ENCODE measurements at places on chromosomes 3 and 15.

GRCh38 chr3:144097163-144097562 lies 125.5 kb downstream of the DIPK2A start:
- no peak for DNase-seq

DNA sequence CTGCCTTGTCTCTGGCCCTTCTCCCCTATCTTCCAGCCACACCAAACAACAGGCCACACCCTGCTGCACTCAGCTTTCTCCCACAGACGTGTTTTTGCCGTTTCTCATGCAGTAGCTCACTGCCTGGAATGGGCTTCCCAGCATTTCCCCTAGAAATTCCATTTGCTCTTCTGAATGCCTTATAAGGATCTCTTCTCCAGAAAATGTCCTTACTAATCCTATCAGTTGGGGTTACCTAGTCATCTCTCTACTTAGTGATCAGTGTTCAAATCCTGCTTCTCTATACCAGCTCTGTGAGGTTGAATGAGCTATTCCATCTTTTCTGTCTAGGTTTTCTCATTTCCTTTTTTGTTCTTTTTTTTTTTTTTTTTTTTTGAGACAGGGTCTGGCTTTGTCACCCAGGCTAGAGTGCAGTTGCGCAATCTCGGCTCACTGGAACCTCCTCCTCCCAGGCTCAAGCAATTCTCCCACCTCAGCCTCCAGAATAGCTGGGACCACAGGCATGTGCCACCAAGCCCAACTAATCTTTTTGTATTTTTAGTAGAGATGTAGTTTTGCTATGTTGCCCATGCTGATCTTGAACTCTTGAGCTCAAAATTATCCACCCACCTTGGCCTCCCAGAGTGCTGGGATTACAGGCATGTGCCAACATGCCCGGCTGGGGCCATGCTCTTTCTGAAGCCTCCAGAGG lies 98.2 kb upstream of the CHD2 start:
- DNase-seq: no peak

DNA sequence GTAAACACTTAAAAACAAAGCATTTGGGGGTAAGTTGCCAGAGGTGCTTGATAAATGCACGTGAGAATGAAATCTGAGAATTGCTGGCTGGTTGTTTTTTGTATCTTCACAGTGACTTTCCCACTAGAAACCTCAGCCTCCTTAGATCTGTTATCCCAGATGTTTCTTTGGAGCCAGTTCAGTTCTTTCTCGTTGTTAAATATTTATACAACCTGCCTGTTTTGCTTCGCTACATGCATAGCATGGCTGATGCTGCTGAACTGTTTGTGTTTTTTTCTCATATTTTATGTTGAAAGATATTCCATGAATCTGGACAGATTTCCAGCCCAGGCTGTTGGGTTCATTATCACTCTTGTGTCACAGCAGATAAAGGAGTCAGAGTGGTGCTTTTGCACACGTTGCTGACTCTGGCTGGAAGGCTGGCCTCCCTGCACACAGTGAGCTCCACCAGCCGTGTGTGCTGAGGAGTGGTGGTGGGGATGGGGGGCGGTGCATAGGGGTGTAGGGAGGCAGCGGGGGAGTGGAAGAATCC lies 80.2 kb downstream of the ARNT2 start:
- DNase-seq: peak; percentile 11

GRCh38 chr3:195540511-195540910 lies 2.6 kb downstream of the PPP1R2 start:
- DNase-seq: no peak

- DNase-seq: no peak
Measured at GRCh38 chr3:41244620-41245336, 45.5 kb downstream of the CTNNB1 start.

GRCh38 chr3:160130950-160131349 lies 94.3 kb upstream of the C3orf80 start:
- DNase-seq: no peak

DNA sequence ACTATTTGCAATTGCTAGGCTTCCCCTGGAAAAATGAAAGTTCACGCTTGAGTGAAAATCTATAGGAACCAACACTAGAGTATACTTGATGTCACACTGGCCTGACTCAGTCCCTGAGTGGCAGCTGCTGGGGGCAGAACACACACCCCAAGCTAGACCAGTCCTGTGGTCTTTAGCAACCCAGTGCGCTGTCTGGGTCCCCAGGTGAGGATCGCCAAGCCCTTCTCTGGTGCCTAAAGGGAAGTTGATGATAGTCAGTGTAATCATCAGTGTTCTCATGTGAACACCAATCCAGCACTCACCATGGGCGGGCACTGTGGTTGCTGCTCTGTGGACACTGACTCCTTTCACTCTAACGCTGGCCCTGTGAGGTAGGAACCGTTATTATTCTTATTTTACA lies 11.2 kb downstream of the ALDH1A3 start:
- no peak for DNase-seq

DNA sequence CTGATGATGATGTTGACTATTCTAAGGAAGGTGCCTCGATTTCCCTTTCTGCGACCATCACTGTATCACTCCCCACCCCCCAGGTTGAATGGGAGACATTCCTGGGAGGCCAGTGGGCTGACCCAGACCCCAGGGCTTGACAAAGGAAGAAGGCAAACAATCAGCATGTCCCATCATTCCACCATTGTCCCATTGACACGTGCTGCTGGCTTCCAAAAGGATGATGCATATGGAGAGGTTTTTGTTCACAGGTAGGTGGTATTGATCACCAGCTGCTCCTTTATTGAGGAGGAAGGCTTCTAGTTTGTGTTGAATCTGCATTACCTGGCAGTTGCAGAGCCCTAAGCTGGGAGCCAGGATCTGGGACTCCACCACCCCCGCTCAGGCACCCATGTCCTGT lies 30.4 kb downstream of the RASGRF1 start:
- DNase-seq: no peak

DNA sequence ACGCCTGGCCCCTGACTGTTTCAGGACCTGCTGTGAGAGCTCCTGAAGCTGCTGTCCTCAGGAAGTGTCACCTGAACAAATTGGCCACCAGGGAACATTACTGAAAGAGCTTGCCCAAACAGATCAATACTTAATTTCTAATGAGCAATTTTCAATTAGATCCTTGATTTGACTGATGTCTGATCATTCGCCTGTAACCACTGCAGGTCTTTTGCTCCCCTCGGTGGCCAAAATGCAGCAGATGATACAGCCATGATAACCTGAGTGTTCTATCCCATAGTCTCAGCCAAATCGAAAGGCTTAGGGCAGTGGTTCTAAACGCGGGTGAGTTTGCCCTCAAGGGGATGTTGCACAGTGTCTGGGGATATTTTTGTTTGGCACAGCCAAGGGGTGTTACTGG lies 57.6 kb upstream of the MEX3B start:
- no peak for DNase-seq

- DNase-seq: no peak
Measured at GRCh38 chr3:29488922-29489321, 208.1 kb downstream of the RBMS3 start.

DNA sequence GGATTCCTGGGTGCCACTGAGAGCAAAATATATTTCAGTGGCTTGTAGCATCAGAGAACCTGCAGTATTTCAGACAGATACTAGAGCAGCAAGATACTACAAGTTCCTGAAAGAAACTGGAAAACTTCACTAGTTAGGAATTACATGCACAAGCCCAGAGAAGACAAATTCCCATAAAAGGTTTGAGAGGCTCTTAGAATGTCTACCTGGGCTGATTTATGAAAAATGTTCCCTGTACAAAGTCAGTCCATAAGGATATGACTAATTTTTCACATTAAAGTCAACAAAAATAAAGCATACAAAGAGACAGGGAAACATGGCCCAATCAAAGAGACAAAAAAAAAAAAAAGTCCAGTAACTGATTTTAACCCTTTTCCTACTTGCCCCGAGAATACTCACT lies 302.6 kb downstream of the POLQ start:
- no peak for DNase-seq

GRCh38 chr15:80694611-80695098 lies 455 bp upstream of the ABHD17C start:
- no peak for DNase-seq

DNA sequence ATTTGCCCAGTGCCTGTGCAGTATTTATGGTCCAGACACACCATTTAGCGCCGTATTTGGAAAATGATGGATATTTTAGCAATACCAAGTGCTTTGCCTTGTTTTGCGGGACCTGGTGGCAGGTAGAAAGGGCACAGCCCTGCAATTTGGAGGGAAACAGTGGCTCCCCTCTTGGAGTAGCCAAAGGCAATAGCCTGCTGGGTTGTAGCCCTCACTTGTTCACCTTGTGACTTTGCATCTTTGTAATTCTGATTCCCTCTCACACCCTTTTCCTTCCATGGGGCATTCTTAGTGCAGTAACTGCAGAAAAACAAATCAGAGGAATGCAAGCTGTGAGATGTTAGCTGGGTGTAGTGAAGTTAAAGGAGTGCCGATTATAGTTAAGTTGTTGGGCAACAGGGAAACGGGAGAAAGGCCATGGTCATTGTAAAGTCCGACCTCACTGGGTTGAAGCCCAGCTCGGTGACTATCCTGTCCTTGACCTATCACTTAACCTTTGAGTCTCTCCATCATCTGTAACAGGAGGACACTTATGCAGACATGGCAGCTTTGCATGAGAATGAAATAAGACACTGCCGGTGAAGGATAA lies 131.0 kb upstream of the KLHL25 start:
- no peak for DNase-seq

DNA sequence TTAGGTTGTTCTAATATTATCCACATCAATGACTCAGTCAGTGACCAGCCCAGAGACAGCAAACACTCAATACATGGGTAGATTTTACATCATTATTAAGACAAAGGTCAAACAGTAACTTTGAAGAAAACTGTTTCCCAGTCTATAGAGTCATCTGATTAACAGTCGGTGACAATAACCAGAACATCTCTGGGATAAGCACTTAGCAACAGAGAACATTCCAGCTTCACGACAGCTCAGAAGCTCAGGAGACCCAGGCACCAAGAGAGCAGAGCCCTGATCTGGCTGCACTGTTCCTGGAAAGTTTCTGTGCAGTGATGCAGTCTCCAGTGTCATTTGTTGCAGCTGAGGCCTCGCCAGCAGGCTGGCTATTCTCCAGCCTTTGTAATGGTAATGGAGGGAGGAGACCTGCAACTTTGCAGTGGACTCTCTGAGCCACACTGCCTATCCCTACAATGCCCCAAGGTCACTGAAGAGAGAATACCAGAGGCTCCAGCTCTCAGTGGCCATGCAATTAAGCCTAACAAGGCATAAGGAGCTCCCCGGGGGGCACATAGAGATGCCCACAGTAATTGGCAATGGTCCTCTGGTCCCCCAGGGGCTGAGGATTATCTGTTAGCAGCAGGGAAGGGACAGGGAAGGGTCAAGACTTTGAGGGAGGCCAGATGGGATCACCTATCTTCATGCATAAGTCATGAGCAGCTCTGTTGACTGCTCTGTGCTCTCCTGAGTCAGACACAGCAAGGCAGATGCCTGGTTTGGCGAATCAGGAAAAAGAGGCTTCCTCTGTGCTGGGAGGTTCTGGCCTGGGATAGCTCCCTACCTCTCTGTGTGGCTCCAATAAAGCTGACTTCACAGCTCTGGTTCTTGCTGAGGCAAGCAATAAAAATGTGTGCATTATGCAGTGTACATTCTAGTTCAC lies 163.6 kb downstream of the CTNNB1 start:
- DNase-seq: no peak

DNA sequence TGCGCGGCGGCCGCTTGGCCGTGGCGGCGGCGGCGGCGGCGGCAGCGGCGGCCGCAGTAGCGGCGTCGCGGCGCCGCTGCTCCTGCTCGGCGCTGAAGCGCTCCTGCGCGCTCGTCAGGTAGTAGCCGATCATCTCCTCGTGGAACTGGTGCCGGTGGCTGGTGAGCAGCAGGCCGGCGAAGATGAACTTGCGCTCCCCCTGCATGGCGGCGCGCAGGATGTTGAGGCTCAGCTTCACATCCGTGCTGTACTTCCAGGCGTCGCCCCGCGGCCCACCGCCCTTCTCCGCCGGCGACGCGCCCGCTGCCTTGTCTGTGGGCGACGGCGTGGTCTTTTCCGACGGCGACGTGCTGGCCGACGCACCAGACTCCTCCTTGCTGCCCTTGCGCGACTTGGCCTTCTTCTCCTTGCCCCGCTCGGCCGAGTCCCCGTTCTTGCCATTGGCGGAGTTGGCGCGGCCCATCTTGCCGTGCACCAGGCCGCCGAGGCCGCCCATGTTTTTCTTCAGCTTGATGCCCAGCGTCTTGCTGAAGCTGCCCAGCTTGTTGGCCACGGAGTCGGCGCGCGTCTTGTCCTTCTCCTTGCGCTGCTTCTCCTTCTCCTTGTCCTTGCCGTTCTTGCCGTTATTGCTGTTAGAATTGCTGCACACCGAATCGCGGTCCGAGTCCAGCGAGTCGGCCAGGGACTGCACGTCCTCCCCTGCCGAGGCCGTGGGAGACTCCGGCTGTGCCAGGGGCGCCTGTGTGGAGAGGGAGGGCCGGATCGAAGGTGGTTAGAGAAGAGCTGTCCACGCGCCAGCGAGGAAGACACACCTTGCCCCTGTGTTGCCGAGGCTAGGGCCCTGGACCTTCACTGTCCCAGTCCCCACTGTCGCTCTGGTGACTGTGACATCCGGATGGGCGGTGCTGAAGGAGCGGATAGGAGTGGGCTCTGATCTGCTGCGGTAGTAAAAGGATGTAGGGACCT lies 157.6 kb downstream of the KLF13 start:
- no peak for DNase-seq

DNA sequence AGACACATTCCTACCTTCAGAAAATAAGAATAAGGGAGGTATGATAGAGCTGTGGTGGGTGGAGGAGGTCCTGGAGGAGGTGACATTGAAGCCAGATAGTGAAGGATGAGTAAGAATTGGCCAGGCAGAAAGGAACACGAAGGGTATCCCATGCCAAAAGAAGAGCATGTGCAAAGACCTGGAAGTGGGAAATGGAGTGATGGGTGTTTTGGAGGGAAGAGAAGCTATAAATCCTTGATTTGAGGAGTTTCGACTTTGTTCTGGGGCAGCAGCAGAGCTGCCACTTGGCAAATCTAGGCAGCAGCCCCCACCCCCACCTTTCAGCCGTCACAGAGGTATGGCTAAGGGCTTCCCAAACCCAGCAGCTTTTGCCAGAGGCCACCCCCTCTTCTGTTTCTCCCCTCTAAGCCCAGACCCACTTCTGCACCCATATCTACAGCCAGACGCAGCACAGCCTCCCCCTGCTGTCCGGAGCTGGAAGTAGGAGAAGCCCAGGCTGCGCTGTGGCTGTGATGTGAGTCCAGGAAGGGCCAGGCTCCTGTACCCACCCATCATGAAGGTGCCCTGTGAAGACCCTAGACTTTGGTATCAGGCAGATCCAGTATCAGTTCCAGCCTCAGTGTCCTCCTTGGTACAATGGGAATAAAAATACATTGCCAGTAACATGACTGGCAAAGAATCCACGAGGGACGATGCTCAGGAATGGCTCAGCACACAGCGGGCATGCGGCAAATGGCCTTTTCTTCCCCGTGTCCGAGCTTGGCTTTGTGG lies 188.7 kb upstream of the LINGO1 start:
- peak; percentile 46 for DNase-seq

GRCh38 chr3:111588527-111588926 lies 6.6 kb downstream of the ZBED2 start:
- DNase-seq: no peak

- no peak for DNase-seq
Measured at GRCh38 chr3:72004749-72005292, 219.9 kb upstream of the PROK2 start.

- no peak for DNase-seq
Measured at GRCh38 chr3:69865925-69866679, 126.8 kb downstream of the MITF start.
